Foreskin keratinocyte (primary cell): ENCODE measurements at places on chromosomes 3 and 15. TPM values are rescaled to one million over a fixed set of nuclear protein-coding genes. Genes with fewer than 3 reads are reported as not detected.
A peak's percentile ranks its signal among the peaks of the same experiment; 100 is the strongest.

ABHD5 gene
- 15.9 and 21.2 TPM in 2 replicates for polyA plus RNA-seq

- DNase-seq: no peak
These were observed 16.9 kb upstream of the FSIP1 start for GRCh38 chr15:39799552-39800011.

GRCh38 chr3:190074817-190075216 is 45.9 kb downstream of the P3H2 start:
- DNase-seq: no peak

KBTBD13 gene
- polyA plus RNA-seq: not detected in 2 replicates

GOLGA8J gene
- not detected in 2 replicates for polyA plus RNA-seq

GRCh38 chr3:109184726-109185125 is 48.2 kb downstream of the C3orf85 start:
- no peak for DNase-seq

GRCh38 chr15:41727143-41727542 is 47.1 kb upstream of the MAPKBP1 start:
- DNase-seq: no peak

DNA sequence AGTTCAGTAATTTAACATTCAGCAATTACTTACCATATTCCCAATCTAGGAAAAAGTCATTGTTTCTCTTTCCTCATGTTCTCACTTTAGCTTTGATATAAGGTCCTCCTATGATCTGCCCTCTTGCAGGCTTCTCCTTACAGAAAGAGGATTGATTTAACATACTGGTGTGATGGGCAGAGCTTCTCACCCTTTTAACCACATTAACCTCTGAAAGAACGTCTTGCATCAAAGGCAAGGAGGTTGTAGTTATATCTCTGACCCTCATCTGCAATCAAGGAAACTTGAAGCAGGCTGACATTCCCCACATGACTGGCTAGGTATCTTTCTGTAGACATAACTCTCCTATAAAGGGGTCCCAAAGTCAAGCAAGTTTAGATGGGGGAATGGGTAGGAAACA is 39.5 kb downstream of the BTLA start:
- no peak for DNase-seq

GRCh38 chr3:129234441-129234840 is 15.0 kb upstream of the COPG1 start:
- no peak for DNase-seq

GRCh38 chr3:159029306-159030026 is 227.6 kb downstream of the MFSD1 start:
- DNase-seq: no peak

TIMMDC1 gene
- 129 and 130 TPM in 2 replicates for polyA plus RNA-seq

TM6SF1 gene
- 0.16 TPM in 1 of 2 replicates, not detected in the other for polyA plus RNA-seq

DNAJA4 gene
- 5.1 and 7.5 TPM in 2 replicates for polyA plus RNA-seq

GRCh38 chr15:63402498-63403253 is 21.0 kb upstream of the CA12 start:
- no peak for DNase-seq

- no peak for DNase-seq
These were observed 240.3 kb downstream of the FGF12 start for GRCh38 chr3:192487033-192487432.

DNA sequence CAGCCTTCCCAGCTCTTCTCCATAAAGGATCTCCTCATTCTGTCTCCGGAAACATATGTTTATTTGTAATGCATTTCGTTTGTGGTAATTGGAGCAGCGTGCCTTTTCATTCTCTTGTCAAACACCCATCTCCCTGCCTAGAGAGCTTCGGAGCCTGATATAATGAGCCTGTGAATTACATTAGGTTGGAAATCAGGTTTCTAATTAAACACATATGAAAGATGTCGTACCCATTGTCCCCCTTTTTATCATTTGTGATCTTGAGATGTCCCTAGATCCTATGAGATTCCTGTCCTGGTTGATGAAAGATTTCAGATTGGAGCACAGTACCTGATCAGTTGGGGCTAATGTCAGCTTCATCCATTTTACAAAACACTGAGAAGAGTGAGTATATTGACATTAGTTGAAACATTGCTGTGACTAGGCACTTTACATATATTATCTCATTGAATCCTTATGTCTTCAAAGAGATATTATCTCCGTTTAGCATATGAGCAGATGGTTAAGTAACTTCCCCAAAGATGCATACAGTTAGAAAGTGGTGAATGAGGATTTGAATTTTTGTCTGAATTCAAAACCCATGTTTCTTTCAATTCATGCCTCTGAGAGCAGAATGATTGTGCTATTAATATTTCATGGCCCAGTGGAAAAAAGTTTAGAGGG is 23.1 kb downstream of the SYN2 start:
- no peak for DNase-seq

DNA sequence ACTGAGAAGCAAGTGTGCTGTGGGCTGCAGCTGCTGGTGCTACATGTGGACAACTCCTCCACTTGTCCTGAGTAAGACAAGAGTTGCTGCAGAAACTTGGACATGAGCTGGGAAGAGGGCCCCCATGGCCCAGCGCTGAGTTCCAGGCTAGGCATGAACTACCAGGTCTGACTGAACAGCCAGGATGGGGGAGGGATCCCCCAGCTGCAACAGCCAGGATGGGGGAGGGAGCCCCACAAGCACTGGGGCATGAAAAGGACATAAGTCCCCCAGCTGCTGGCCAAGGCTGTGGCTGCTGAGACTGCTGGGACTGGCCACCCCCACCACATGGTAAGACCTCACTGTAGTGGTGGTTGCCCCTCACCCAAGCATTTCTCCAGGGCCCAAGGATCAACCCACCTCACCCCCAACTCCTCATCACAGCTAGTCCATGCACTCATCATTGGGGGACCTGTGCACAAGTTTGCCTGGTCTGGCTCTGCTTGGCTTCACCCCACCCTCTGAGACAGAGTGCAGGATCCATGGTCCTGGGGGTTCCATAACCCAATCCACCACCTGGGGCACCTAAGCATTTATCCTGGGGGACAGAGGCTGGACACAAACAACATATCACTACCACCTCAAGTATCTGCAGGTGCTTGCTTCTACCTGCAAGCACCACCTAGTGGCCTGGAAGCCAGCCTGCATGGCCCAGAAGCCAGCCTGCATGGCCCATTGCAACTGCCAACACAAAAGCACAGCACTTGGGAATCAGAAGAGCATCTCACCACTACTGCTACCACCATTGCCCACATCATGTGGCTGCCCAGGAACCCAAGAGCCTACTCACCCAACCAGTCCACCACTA is 84.5 kb upstream of the STT3B start:
- no peak for DNase-seq

LSAMP gene
- not detected in 2 replicates for polyA plus RNA-seq

GRCh38 chr3:193590088-193590856 is 2.7 kb upstream of the OPA1 start:
- DNase-seq: peak; percentile 86

GRCh38 chr3:137165117-137165806 is 207.5 kb downstream of the IL20RB start:
- peak; percentile 83 for DNase-seq

DNA sequence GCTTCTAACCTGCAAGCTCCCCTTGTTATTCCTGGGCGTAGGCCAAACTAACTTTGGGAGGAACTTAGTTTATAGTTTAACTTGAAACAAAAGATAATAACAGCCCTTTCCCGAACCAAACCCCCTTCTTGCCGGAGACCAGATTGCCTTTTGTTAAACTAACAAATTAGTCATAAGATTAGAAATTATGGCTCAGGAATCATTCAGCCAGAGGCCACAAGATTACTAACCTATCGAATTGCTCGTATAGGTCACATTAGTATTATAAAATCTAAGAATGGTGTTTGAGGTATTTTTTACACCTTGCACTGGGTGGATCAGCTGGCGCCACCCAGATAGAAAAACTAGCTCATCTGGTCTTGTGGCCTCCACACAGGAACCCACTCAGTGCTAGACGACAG is 65.3 kb upstream of the RAP2B start:
- DNase-seq: no peak

DNA sequence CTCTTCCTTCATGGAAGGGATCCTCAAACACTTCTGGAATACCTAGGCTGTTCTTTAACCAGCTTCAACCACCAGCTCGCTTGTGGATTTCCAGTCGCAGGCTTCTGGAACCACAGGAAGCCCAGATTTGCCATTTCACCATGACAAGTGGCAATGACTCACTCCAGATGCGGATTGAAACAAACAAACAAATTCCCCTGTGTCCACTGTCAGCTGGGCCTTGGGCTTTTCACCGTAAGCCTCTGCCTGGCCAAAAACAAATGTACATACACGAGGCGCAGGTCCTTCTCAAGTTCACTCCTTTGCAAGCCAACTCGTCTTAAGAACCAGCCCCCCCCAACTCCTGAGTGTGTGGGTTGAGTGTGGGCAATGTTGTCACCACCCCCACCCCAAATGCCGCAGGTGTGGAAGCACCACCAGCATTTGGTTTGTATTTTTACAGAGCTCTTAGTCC is 8.8 kb downstream of the BCL6 start:
- DNase-seq: no peak

- DNase-seq: no peak
These were observed 4.4 kb downstream of the HYAL2 start for GRCh38 chr3:50318163-50318562.

- peak; percentile 25 for DNase-seq
These were observed 84.7 kb upstream of the LMCD1 start for GRCh38 chr3:8416965-8417364.

DNA sequence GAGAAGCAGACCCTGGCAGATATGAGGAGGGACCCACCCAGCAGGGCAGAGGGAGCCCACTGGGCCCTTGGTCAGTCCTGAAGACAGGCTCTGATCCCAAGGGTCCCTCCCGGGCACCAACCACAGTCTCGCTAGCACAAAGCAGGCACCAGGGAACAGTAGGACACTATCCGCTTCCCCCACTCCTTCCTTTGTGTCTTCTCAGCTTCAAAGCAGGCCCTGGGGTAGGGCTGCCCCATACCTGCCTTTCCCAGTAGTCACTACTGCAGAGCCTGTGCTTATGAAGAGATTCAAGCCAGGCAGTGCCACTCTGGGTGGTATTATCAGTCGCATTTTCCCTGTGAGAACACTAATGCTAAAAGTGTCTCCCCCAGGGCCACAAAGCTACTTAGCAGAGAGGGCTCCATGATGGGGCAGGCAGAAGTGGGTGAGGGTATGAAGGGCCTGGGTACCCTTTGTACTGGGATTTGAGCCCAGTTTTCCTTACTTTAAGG is 32.7 kb downstream of the SRPRB start:
- no peak for DNase-seq
